Inflammatory macrophage (primary cell): ENCODE measurements at places on chromosomes 1 and 21.

DNA sequence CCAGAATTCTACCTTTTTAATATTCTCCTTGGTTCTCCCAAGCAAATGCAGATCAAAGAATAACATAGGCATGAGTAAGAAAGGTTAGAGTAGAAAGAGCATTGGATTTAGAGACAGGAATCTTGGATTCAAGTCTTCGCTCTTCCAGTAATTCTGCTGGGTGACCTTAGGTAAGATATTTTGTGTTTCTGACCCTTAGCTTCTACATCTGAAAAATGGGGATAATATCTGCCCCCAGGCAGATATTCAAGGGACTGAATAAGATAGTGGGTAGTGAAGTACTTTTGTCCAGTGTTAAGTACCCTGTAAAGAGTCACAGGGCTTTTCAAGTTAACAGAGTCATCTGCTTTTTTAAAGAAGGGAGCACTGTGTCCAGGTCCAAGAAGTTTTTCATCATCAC is 70.8 kb downstream of the KDM1A start:
- DNase-seq: no peak

DNA sequence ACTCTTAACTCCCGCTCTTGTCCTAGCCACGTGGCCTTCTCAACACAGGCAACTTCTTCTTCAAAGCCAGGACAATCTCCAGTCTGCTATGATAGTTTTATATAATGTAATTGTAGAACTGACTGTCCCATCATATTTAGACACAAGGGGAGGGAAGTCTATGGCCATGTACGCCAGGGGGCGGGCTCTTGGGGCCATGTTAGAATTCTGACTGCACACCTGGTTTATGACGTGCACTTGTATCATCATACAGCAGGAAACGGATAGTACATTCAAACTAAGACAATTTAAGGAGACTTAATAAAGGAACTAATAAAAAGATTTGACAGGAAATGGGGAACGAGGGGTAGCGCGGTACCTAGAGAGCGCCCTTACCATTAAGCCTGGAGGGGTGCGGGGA is 21.5 kb downstream of the DMRTB1 start:
- DNase-seq: no peak

DNA sequence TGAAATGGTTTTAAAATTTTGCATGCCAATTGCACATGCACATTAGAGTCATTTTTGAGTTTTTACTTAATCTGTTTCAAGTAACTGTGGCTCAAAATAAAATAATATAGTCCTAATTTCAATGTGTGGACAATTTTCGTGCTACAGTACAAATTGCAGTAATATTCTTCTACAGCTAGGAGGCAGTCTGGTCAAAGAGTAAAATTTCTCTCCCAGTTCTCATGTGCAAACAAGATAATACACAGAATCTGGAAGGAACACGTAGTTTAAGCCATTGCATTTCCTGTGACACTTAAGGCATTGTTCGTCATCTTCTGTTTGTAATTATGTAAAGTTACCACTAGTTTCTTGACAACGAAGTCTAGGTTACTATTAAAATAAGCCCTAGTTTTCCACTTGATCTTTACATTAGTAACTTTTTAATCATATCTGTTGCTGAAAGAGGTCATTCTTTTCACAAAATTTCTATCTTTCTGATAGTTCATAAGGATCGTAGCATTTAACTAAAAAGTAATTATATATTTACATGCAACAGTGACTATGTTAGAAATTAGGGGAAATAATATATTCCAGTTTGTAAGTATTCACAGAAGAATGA is 28.9 kb downstream of the ODR4 start:
- DNase-seq: peak; percentile 42

- DNase-seq: peak; percentile 51
These were observed 1.5 kb downstream of the RAP1A start for GRCh38 chr1:111621050-111621449.

DNA sequence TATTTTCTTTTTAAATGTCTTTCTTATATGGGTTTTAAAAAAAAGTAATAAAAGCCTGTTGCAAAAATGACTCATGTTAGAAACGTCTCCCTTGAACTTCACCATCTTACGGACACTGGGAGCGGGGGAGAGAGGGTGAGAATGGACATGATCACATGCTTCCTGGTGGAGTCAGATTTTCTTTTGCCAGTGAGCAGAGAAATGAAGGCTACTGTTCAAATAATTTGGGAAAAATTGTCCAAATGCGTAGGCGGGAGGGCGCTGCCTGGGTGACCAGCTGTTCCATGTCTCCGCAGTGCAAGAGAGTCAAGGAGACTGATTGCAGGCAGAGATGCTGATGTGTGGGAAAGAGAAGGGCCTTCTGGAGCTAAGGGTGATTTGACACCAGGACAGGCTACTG is 23.1 kb downstream of the EIF2D start:
- DNase-seq: no peak

DNA sequence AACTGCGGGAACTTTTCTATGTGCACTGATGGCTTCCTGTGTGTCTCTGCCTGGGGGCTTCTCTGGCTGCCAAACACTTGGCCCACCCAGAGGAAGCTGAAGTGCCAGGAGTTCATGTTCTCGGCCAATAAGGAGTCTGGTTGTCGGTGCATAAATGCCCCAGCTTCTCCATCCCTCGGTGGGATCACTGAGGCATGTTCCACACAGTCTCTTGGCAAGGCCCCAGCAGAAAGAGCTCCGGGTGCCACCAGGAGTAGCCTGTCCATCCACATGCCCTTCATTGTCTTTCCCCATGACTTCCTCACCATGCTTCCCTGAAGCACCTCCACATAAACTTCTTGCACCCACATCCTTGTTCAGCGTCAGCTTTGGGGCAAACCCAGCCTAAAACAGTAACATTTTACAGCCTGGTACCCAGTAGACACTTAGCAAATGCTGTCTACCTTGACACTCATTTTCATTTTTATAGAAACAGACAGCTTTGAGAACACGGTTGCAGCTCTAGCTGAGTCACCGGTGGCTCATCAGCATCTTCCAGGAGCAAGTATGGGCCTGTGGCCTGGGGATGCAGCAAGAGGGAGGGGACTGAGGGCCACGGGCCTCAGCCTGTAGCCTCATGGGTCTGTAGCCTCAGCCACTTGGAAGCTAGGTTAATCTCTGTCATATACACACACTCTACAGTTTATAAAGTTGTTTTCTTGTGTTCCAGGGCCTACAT is 14.8 kb upstream of the CDCP2 start:
- no peak for DNase-seq

DNA sequence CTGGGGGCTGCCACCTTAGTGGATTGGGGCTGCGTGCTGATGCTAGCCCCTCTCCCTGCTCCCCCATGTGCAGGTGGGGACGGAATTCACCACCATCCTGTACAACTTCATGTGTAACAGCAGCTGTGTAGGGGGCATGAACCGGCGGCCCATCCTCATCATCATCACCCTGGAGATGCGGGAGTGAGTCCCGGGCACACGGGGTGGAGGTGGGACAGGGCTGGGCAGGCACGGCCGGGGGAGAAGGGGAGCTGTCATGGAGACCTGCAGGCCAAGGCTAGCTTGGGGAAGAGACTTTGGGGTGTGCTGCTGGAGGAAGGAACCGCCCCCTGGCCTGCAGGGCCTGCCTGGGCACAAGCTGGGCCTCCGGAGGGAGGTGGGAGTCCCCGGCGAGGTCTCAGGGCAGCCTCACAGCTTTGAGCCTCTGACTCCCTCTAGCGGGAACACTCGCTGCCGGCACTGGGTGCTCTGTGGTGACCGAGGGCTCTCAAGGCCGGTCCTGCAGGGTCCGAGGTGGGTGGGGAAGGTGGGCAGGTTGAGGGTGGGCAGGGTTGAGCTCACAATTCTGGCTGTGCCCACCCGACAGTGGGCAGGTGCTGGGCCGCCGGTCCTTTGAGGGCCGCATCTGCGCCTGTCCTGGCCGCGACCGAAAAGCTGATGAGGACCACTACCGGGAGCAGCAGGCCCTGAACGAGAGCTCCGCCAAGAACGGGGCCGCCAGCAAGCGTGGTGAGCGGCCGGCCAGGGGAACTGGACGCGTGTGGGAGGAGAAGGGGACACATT is 25.0 kb upstream of the CCDC27 start:
- peak; percentile 41 for DNase-seq

DNA sequence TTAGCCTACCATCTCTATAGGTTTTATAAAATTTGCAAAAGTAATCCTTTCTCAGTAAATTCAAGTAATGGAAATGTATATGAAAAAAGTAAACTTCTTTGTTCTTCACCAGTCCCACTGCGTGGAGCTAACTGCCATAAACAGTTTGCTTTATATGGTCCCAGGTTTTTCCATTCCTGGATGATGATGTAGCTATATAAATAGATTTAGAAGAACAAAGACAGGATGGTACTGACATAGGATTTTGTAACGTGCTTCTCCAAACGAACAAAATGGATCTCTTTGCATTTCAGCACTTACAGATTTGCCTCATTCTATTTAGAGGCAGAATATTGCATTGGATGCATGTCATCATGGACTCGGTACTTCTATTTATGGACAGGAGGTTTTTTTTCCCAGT is 57.3 kb downstream of the SMYD2 start:
- no peak for DNase-seq

- no peak for DNase-seq
These were observed 11.7 kb upstream of the ALPL start for GRCh38 chr1:21497466-21498061.

DNA sequence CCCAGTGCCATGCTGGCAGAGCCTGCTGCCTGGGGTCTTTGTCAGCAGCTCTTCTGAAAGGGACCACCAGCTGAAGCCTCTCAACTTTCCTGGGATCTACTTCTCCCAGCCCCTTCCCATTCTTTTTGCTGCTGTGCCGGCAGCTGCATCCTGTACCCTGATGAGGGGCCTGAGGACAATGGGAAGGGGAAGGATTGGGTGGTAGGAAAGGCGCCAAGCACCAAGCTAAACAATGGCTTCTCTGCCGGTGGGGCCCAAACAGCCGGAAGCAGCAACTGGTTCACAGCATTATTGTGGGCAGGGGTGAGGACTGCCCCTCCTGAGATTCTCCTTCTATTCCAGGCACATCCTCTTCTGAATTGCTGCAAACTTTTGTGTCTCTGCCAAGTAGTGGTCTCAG is 5.0 kb upstream of the EFCAB14 start:
- no peak for DNase-seq

DNA sequence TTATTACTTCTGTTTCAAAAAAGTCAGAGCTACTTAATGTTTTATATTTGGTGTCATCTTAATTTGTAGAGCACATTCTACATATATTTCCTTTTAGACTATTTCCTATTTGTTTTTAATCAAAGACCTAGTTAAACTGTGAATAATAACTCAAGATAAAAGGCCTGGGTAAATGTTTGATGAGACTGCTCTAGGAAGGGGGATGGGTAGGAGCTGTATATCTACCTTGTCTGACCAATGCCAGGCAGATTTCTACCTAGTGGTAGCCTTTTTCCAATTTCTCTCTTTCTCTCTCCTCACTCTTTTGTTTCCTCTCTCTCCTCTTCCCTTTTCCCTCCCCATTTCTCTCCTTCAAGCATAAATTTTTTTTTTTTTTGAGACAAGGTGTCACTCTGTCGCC is 31.9 kb upstream of the IVNS1ABP start:
- DNase-seq: no peak

GRCh38 chr1:100581096-100581705 is 43.3 kb downstream of the GPR88 start:
- DNase-seq: peak; percentile 28

- no peak for DNase-seq
These were observed 5.1 kb downstream of the METTL13 start for GRCh38 chr1:171786534-171786933.

- DNase-seq: no peak
These were observed 24.4 kb upstream of the CR1L start for GRCh38 chr1:207620543-207620893.

GRCh38 chr1:24586970-24587820 is 31.3 kb downstream of the NCMAP start:
- peak; percentile 65 for DNase-seq

DNA sequence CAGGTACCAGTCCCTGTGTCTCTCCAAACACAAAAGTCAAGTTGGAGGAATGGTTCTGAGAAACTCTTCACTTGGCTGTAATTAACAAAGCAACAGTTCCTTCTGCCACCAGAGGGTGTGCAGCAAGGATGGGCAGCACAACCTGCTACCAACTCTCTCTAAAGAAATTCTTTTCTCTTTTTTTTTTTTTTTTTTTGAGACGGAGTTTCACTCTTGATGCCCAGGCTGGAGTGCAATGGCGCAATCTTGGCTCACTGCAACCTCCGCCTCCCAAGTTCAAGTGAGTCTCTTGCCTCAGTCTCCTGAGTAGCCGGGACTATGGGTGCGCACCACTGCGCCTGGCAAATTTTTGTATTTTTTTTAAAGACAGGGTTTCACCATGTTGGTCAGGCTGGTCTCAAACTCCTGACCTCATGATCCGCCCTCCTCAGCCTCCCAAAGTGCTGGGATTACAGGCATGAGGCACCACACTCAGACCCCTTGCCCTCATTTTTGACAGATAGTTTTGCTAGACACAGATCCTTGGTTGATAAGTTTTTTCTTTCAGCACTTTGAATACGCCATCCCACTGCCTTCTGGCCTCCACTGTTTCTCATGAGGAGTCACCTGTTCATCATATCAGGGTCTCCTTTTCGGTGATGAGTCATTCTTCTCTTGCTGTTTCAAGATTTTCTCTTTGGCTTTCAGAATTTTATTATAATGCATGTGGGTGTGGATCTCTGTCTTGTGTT is 12.1 kb upstream of the DEGS1 start:
- peak; percentile 79 for DNase-seq

GRCh38 chr1:93033785-93034184 is 45.3 kb upstream of the MTF2 start:
- peak; percentile 65 for DNase-seq

GRCh38 chr1:6923955-6924881 is 139.0 kb downstream of the CAMTA1 start:
- no peak for DNase-seq

DNA sequence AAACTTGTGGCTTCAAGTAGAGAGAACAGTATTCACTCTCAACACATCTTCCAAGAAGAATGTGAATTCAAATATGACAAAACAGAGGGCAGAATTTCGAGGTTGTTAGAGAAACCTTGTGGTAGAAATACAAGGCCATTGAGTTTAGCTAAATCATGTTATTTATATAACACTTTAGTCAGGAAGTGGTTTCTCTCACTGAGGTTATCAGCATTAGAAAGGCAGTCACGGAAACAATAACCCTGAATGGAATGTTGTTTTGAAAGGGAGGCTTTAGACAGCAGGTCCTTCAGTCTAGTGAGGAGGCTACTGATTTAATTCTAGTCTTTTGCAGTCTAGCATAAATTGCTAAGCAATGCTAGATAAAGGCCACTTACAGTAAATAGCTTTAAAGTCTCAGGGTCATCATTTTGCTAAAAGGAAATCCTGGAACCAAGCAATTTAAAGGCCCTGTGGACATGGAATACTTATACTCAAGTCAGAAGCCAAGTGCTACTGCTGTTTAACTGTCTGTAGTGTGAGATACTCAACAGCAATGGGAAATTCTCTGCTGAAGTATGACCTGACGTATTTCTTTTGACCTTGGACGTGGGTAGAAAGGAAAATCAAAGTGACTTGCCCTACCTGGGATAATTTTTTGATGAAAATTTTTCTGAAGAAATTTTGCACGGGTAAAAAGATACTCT is 89.0 kb upstream of the CHODL start:
- DNase-seq: no peak

DNA sequence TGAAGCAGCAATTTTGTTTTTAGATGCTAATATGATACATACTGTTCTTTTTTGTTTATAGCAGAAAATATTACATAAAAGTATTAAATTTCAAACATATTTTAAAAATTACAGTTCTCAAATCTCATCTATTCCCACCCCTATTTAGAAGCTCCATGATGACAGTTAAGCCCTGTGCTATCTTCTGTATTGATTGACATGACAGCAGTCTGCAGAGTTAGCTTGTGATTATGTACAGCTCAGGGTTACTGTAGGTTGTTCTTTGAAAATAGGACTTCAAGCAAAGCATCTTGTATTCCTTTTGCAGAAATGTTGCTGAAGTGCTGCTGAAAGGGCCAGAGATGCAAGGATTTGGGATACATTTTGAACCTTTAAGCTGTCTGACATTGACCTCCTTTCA is 8.2 kb downstream of the GPSM2 start:
- no peak for DNase-seq
